WTC11 (cell line): ENCODE measurements at places on chromosomes 4 and X.

DNA sequence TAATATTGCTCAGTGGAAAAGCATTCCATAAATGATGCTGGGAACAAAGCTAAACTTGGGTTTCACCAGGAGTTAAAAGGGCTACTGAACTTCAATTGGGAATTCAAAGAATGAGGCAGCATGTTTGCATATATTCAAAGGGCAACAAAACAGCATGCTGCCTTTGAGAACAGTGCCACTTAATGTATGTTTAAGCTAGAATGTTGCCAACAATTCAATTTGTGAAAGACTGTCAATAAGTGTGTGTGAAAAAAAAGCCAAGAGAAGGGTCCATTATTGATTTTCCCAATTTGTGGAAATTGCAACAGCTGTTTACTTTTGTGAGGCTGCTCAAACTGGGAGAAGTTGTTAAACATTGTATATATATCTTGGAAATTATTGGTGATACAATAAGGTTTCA lies 701.9 kb upstream of the ACTRT1 start:
- DNase-seq, result no peak

DNA sequence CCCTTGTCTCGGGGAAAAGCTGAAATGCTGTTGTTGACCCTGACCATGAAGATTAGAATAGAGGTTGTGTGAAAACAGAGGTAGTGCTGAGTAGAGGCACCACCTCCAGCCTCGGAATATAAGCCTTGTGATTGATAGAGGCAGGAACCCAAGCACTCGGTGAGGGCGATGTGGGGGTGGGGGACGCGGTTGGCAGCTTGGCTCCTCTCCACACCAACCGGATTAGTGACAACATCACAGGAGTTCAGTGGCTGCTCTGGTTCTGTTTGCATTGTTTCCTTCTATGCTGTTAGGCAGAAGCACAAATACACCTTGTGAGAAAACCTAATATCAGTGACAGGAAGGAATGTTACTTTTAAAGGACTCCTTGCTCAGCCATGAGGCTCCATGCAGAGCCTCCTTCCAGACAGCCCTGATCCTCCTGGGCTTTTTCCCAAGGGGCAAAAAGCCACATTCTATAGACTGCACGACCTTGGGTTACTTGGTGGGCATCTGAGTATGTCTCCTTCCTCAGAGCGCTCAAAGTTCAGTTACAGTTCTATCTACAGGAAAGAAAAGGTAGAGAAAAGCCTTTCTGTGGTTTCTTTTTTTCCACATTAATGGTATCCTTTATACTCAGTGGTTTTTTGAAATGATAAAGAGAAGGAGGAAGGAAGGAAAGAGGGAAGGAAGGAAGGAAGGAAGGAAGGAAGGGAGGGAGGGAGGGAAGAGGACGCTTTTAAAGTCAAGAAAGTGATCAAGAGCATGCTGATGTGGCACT lies 150.4 kb upstream of the NOCT start:
- no peak for DNase-seq

GRCh38 chr4:163949976-163950601 lies 455.6 kb downstream of the TMA16 start:
- peak; percentile 10 for DNase-seq

- no peak for DNase-seq
Measured at GRCh38 chr4:52982946-52983340, 120.8 kb downstream of the RASL11B start.

- DNase-seq, result no peak
Measured at GRCh38 chrX:13717700-13718472, 16.5 kb downstream of the TRAPPC2 start.

- no peak for DNase-seq
Measured at GRCh38 chrX:13120017-13120416, 75.6 kb upstream of the FAM9C start.

GRCh38 chr4:99894161-99894997 lies at the start of gene LAMTOR3:
LAMTOR3 (minus strand) TSS chr4:99894427; CDS start chr4:99893963, 464 bp downstream.
- DNase-seq, result peak; percentile 80

- DNase-seq, result no peak
Measured at GRCh38 chr4:113659127-113659526, 102.4 kb downstream of the CAMK2D start.

DNA sequence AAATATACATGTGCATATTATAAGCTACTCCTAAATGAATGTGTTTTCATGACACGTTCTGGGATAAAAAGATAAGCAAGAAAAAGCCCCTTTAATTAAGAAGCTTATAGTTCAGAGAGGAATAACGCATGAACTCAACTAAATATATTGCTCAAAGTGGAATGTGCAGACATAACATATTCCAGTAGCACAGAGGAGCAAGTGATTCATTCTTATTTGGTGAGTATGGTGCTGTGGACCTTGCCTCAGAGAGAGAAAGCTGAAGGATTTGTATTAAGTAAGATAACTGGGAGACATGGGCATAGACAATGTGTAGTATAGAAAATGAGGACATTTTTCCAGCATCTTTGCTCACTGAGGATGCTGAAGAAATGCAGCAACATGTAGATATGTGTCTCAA lies 76.8 kb downstream of the CFAP299 start:
- DNase-seq, result no peak

DNA sequence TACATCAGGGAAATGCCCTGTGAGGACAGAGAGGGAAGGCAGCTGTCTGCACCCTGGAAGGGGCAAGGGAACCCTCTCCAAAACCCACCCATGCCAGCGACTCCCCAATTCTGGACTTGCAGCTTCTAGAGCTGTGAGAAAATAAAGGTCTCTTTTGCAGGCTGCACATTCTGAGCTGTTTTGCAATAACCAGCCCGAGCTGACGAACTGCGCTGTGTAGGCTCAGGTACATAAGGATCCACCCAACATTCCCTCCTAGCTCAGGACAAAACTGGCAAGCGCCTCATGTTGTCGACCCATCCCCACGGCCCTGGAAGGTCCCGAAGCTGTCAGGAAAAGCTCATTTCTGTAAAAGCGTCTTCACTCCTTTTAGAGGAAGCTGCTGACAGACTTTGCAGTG lies 271.8 kb downstream of the CRLF2 start:
- DNase-seq, result no peak

GRCh38 chr4:98508248-98508647 lies 150.2 kb downstream of the TSPAN5 start:
- DNase-seq, result no peak

DNA sequence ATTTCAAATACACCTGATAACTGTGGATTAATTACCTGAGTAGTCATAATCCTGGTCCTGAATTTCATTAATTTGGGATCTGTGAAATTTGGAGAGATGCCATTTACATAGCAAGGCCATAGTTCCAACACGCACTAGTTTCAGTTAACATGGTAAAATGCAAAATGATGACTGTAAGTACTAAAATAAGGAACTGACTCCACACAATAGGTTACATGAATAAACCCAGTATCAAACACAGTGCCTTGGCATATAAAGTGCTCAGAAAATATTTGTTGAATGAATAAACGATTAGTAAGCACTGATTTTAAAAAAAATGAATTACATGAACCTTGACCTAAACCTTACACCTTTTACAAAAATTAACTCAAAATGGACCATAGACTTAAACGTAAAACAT lies 9.0 kb downstream of the FBXO8 start:
- no peak for DNase-seq

DNA sequence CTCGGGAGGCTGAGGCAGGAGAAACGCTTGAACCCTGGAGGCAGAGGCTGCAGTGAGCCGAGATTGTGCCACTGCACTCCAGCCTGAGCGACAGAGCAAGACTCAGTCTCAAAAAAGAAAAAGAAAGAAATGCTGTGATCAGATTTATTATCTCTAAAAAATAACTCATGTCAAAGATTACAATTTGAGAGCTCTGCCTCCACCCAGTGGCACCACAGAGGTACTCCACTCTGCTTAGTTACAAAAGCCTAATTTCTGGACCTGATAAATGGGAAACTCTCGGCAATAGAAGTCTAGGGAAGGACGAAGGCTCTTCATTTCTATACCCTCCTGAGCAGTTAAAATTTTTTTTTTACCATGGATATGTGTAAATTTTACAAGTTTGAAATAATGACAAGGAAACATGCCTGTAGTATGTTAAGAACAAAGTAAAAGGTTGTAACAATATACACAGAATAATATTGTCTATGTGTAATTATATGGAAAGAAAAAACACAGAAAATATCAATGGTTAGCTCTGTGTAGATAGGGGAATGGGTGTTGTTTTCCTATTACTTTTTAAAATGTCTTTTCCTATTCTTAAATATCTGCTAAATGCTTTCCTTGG lies 149.8 kb downstream of the STIM2 start:
- DNase-seq, result peak; percentile 47

DNA sequence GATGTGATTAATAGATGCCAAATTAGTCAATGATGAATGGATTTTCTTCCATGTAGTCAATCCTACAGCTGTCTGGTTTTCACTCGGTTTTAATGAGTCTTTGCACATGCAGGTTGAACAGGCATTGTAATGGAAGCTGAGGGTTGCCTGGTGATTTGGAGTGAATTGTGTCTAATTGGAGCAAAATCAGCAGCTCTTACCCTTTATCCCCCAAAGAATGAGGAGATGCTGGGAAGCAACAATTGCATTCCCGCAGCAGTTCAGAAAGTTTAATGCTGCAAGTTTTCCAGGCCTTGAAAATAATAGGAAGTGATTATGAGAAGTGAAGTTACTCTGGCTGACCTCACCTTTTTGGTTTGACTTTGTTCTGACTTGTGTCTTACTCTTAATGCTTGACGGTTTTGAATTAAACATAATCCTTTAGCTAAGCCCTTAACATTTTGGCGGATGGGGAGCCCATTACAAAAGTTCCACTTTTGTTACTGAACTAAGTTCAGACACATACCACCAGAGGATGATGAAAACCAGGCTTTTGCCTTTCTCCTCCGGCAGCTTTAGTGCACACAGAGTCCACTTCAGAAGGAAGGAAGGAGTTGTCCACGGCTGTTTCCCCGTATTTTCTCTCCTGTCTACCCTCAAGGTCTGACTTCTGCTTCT lies 78.8 kb upstream of the TBC1D9 start:
- DNase-seq, result no peak

GRCh38 chr4:69096111-69096656 lies at the start of gene UGT2B7:
UGT2B7 (plus strand) TSS chr4:69096474; CDS start chr4:69096521, 47 bp downstream.
- DNase-seq, result no peak

DNA sequence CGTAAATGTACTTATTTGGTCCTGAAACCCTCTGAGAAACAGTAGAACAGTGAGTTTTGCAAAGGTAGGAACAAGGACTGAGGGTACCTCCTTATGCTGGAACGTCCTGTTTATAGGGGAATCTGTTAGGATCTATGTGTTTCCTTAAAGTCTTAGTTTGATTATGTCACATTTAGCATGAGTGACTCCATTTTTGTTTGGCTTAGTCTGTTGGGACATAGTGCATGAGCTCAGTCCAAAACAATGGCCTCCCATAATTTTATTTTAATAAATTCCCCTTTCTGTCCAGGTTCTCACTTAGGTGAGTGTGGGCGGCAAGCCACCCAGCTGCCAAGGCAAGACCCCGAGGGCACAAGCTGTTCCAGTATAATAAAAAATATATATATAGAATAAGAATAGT lies 27.7 kb downstream of the HTT-AS start:
- DNase-seq, result no peak

DNA sequence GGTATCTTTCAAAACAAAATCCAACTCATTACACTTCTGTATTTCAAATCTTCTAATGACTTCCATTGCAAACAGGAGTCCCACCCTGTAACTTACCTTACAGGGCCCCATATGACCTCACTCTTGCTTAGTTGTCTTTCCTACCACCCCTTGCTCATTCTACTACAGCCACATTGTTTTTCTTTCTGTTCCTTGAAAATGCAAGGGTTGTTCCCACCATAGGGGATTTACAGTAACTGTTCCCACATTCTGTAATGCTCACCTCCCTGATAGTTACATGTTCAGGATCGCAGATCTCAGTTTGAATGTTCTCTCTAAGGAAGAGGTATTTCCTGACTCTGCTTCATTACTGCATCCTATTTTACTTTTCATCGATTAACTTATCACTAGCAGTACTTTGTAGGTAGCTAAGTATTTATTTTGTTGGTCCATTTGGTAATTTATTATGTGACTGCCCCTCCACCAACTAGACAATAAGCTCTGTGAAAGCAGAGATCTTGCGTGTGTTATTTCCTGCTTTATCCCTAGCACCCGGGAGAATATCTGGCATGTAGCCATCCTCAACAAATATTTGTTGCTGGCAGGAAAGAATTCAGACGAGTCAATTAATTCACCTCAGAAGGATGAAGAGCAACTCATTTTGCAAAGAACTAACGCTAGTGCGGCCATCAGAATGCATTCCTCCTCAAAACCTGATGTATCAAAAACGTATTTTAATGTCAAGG lies 21.4 kb downstream of the MAOB start:
- DNase-seq, result no peak

- no peak for DNase-seq
Measured at GRCh38 chrX:13923845-13924244, 105.8 kb downstream of the GEMIN8 start.

GRCh38 chr4:53067125-53067802 lies 205.1 kb downstream of the RASL11B start:
- DNase-seq, result no peak

GRCh38 chr4:113162089-113162488 lies 112.6 kb downstream of the ANK2 start:
- DNase-seq, result no peak

GRCh38 chr4:152218576-152218975 lies 317.3 kb downstream of the FBXW7 start:
- no peak for DNase-seq

DNA sequence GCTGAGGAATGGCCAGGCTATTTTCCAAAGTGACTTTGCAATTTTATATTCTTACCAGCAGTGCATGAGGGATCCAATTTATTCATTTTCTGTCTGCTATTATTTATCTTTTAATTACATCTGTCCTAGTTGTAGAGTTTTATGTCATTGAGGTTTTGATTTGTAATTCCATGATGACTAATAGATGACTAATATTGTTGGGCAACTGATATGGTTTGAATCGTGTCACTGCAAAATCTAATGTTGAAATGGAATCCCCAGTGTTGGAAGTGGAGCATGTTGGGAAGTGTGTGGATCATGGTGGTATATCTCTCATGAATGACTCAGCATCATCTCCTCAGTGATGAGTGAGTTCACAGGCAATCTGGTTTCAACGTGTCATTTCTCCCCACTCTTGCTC lies 201.5 kb downstream of the TBX22 start:
- no peak for DNase-seq

GRCh38 chr4:150299816-150300215 lies 221.6 kb downstream of the DCLK2 start:
- no peak for DNase-seq

DNA sequence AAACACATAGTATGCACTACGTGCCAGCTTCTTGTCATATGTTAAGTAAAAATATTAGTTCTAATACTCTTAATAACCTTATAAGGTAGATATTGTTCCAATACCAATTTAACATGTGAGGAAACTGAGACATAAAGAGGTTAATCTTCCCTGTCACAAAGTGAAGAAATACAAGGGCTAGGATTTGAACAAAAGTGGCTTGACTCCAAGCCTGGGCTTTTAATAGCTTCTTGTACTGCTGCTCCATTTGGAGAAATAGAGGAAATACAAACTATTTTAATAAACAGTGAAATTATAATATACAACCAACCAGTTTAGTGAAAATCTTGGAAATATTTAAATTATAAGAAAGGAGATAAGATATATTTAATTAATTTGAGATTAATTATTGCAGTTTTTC lies 33.2 kb downstream of the TLL1 start:
- no peak for DNase-seq

GRCh38 chr4:177163532-177163931 lies 146.1 kb upstream of the NEIL3 start:
- no peak for DNase-seq
